ENCODE measurements at places on chromosomes 1 and 21.

- DNase-seq: no peak
These were observed 485.3 kb upstream of the PTBP2 start for GRCh38 chr1:96236156-96236739.

- no peak for DNase-seq
These were observed 11.6 kb upstream of the CTBS start for GRCh38 chr1:84585803-84586202.

DNA sequence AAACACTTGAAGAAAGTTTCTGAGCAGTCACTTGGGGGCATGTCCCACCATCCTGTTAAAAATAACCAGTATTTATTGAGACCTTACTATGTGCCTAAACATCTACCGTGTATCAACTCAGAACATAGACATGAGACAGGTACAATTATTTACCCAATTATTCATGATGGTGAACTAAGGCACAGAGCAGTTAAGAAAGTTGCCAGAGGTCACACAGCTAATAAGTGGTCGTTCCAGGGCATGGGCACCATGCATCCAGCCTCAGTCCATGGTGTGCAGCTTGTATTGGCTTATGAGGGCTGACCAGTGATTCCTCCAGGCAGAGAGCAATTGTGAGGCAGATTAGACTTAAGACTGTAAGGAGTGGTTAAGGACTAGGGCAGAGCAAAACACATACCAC, 5.4 kb downstream of the PLA2G5 start:
- DNase-seq: no peak

DNA sequence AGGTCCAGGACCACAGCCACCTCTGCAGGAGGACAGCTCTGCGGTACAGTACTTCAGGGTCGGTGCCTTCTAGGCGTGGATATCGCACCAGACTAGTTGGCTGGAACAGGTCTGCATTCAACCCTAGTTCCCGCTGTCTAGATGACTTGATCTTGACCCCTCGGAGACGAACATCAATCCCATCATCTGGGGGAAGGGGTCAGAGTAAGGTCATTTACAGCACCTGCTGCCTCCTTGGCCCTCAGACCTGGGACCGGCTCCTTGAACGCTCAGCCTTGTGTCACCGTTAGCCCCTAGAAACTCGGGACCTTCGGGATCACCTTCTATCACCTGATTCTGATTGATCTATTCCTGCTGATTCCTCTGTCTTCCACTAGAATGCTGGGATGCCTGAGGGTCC, 2.6 kb downstream of the HECTD3 start:
- DNase-seq: no peak

GRCh38 chr1:61076728-61077675, 5.4 kb upstream of the NFIA start:
- DNase-seq: peak; percentile 67

DNA sequence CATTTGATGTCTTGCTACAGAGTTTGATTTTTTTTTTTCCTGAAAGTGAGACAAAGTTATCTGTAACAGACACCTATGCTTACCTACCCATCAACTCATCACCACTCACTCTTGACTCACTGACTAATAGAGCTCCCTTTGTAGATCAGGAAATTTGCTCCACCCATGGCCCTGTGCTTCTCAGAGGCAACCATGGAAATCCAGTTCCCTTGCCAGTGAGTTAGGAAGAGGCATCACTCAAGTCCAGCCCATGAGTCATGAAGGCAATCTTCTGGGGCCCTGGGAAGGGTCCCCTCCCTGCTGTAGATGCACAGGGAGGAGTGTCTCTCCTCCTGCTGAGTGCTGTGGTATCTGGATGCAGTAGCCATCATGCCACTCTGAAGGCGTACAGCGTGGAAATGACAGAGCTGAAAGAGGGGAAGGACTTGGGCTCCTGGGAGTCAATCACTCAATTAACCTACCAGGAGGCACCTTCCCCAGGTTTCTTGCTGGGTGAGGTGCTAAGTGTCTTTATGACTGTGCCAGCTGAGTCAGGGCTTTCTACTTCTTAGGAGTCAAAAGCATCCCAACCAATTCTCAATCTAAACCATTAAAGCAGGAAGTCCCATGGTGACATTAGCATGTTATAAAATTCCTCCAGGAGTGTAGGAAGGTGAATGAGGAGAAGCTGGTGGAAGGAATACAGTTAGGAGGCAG, 56.1 kb downstream of the DNTTIP2 start:
- DNase-seq: no peak

DNA sequence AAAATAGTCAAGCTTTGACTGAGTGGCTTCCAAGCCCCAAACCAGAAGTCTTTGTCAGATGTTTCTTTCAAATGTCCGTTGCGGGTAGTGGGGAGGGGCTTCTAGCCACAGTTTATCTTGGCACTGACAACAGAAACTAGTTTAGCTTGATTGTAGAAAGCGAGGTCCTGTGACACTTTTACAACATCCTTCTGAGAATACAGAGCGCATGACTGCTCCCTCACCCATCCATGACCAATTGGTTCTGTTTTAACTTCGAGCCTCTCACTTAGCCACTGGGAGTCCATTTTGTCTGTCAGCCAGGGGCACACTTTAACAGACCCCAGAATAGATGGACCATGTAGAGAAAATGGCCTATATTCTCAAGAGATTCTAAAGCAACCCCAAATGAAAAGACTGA, 199.2 kb upstream of the ST6GALNAC5 start:
- no peak for DNase-seq

DNA sequence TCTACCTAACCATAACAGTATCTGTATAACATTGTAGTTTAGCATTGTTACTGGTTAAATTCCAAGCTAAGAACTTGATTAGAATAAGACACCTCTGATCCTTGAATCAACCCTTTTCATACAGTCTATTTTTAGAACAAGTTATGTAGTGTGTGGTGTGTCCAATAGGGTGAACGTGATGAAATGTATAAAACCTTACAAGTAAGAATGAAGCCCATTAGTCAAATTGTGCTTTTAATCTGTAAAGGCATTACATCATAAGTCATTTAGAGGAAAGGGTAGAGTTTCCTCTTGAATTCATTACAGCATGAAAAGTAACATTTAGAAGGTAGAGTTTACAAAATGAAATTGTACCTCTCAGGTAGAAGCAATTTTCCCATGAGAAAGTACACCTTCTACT, 479.2 kb downstream of the LTN1 start:
- no peak for DNase-seq

GRCh38 chr1:63238721-63239120, 83.6 kb upstream of the FOXD3 start:
- DNase-seq: no peak

GRCh38 chr21:44892095-44892494, 18.6 kb upstream of the PTTG1IP start:
- DNase-seq: no peak

- DNase-seq: no peak
These were observed 17.6 kb downstream of the RPL11 start for GRCh38 chr1:23709229-23709628.

GRCh38 chr1:117169871-117170596, 40.7 kb downstream of the VTCN1 start:
- DNase-seq: no peak

GRCh38 chr1:182235952-182236650, 155.5 kb downstream of the GLUL start:
- DNase-seq: no peak

GRCh38 chr1:87203904-87204303, 124.8 kb upstream of the LMO4 start:
- DNase-seq: peak; percentile 26

DNA sequence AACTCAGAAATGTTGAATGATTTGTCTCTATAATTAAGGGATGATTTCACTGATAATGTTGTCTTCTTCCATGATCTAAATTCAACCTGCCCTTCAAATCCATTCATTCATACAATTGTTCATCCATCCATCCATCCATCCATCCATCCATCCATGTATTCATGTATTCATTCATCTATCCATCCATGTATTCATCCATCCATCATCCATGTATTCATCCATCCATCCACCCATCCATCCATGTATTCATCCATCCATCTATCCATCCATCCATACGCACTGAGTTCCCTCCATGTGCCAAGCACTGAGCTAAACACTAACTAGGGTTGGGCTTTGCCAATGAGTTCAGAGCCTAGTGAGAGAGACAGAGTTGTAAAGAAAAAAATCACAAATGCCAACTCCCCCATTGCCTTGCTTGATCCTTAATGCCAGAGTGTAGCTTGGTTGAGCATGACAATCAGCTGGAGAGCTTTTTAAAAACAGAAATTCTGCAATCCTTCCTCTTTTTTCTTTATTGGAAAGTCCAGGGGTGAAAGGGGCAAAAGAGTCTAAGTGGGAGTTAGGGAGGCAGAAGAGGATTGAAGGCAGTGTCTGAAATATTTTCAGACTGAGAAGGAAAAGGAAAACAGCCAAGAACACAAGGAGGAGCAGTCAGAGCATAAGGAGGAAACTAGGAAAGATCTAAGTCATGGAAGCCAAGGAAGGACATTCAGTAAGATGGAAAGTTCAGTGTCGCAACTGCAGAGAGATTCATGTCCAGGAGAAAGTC, 92.4 kb upstream of the ERG start:
- no peak for DNase-seq

DNA sequence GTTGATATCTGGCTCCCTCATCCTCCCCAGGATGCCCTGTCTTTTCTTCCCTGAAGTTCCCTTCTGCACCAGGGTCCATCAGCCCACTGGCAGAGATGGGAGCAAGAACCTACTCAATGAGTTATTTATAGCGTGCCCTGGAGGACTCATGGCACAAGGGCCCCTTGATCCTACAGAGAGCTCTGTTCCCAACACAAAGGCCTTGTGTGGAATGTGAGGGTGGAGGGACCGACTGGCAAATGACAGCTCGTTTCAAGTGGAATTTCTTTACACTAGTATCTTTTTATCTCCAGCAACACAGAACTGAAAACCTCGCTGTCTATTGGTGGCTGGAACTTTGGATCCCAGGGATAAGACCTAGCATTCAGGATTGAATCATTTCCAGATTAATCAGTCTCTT, 22.4 kb downstream of the CHI3L2 start:
- DNase-seq: no peak

- no peak for DNase-seq
These were observed 22.4 kb downstream of the CAPZB start for GRCh38 chr1:19462781-19463503.

GRCh38 chr1:176096015-176096414, 111.1 kb downstream of the COP1 start:
- no peak for DNase-seq

GRCh38 chr1:35264035-35264434, 4.5 kb upstream of the ZMYM4 start:
- no peak for DNase-seq

- DNase-seq: no peak
These were observed 258.4 kb upstream of the HOOK1 start for GRCh38 chr1:59556398-59556797.

DNA sequence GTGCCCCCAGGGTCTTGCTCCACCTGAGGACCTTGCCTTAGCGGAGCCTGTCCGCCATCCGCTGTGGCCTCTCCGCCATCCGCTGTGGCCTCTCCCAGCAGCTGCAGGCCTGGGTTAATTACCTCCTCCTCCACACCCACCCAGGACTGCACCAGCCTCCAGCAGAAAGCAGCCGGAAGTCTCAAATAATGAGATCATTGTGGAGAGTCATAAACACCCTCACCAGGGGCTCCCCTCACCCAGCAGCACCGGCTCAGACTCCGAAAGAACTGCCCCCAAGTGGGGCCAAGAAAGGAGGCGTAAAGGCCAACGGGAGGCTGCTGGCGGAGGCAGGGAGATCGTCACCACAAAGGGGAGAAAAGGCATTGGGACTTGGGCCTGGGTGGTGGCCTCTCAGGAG, 10.7 kb upstream of the GPR153 start:
- DNase-seq: no peak

DNA sequence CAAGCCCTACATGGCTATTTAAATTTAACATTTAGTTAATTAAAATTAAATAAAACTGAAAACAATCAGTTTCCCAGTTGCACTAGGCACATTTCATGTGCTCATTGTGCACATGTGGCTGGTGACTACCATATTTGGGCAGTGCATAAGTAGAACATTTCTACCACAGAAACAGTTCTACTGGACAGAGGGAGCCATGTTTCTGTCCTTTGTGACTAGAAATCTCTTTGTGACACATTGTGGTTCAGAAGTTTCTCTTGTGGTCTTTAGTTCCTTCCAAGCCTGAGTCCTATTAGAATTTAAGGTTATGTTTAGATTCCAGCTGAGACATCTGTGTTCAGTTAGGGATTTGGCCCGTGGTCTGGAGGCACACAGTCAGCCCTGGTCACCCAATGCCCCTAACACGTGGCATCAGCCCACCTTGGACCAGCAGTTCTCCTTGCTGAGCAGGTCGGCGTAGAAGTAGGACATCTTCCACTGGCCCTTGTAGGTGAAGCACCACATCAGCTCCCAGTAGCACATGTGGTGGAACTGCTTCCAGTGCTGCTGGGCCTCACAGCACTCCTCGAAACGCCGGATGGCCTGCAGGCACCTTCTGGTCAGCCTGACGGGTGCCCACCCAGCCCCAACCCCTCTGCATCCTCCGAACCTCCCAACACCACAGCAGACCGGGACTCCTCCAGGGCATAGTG, 29.1 kb downstream of the TTC39A start:
- DNase-seq: no peak

DNA sequence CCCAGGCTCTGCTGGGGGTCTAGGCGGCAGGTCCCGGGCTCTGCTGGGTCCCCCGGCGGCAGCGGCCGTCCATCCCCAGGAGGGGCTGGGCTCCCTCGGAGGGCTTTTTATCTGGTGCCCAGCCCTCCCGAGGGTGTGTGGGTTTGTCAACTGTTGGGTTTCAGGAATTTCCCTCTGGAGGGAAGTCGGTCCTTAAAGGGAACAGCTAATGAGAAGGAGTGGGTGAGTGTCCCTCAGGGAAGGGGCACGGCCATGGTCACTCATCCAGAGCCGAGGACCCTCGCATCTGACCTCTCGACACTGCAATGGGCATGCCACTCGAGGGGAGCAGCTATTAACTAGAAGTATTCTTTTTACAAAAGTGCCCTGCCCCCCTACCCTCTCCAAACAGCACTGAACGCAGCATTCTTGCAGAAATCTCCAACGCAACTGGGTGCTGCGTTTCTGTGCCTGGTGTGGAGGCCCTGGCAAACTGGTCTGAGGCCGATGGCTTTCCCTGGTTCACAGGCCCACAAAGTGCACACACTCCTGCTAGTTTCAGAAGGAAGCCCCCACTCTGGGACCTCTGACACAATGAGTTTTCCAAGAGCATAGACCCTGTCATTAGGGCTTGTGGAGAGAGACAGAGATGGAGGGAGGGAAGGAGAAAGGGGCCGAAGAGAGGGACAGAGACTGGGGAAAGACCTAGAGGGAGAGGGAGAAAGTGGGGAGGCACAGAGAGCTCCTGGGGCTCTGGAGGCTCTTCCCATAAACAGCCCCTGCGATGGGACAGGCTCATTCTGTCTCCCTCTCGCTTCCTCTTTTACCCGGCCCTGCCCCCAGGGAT, 1.0 kb upstream of the TSPEAR start:
- DNase-seq: no peak

- DNase-seq: peak; percentile 48
These were observed 755 bp upstream of the THRAP3 start for GRCh38 chr1:36223381-36223995.

DNA sequence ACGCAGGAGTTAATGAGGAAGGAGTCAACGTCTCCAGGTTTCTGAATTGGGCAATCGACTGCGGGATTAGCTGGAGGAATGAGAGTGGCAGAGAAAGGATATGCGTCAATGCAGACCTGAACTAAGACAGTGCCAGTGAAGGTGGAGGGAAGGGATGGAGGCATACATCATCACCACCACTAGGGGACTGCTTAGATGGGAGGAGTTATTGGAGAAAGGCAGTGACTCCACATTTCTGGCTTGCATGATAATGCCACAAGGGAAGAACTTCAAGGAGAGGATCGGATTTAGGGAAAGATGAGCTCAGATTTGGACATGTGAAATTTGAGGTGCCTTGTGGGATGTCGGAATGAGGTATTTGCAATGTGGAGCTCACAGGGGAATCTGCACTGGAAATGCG, 17.5 kb downstream of the VASH2 start:
- DNase-seq: peak; percentile 87
